Amygdala (tissue), 56 donors: ENCODE measurements at places on chromosomes 7 and 10.

DNA sequence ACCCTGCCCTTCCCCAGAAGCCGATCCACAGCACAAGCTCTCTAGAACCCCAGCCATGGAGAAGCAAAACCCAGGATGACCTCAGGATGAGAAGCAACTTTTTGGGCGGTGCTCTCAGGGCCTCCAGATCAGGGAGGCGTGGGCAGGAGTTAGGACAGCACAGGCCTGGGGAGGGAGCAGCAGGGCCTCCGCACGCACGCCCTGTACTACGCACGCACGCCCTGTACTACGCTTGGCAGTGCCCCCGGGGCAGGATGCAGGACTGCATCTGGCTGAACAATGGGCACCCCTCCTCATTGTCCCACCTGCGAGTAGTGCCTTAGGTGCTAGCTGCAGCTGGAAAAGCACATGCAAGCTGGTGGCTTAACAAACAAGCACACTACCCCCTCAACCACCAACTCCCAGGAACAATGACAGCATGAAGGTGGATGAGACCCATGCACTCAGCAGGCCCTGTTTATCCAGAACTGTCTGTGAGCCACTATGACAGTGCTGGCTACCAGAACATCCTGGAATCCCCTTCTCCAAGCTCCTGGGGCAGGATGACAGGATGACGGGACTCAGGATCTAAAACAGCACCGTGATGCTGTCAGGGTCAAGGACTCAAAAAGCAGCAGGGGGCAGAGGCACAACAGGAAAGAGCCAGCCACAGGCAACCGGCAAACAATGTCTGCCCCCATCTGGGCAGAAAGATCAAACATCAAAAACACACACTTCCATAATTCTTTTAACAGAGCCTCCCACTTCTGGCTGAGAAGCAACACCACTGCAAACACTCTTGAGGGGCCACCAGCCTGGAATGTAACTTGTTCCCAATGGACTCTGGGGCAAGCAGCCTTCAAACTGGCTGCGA lies 11.8 kb downstream of the PODXL start:
- no peak for DNase-seq

GRCh38 chr7:2032876-2033407 lies 199.8 kb downstream of the MAD1L1 start:
- no peak for DNase-seq

- DNase-seq: no peak
These were observed 85.8 kb downstream of the GRK5 start for GRCh38 chr10:119292968-119293760.

GRCh38 chr10:76088980-76089379 lies 657.6 kb downstream of the LRMDA start:
- no peak for DNase-seq

DNA sequence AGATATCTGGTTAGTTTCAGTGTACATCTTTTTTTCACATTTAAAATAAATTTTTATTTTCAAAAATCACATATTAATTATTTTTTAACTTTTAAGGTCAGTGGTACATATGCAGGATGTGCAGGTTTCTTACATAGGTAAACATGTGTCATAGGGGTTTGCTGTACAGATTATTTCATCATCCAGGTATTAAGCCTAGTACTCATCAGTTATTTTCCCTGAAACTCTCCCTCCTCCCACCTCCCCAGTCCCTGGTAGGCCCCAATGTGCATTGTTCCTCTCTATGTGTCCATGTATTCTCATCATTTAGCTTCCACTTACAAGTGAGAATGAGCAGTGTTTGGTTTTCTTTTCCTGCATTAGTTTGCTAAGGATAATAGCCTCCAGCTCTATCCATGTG lies 323.0 kb downstream of the C7orf25 start:
- no peak for DNase-seq

- no peak for DNase-seq
These were observed 100.3 kb downstream of the ARL5B start for GRCh38 chr10:18759575-18759974.

DNA sequence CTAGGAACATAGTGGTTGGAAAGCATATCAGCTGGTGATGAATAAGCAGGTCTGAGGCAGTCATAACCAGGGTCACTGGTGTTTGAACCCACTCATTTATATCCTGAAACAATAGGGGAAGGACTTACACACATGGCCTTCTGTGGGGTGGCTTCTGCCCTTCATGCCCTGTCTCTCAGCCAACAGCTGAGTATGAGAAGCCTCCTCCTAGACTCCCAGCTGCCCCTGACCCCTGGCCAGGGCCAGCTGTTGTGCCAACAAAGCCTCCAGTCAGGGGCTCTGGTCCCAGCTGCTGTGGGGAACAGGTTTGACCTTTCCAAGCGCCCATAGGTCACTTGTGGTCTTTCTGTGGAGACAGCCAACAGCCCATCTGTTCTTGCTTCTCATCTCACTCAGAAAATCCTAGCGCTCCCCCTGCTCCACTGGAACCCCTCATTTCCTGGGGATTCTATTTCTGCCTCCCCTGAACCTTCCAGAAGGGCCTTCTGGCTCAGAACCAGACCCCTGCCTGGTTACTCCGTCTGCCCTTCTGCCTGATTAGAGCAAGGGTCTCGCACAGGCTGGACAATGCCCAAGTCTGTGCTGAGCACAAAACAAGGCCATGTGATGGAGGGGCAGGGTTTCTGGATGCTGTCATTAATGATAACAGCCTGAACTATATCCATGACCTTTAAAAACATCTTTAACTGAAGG lies 9.7 kb upstream of the PURB start:
- DNase-seq: no peak
